ENCODE measurements at places on chromosomes 7 and 10. TPM values are rescaled to one million over a fixed set of nuclear protein-coding genes. Genes with fewer than 3 reads are reported as not detected.

AOC1 gene
- total RNA-seq: not detected

HOXA11 gene
- total RNA-seq: 1.1 TPM

ADCYAP1R1 gene
- 0.79 TPM for total RNA-seq

IL2RA gene
- 0.71 TPM for total RNA-seq

SLC26A3 gene
- total RNA-seq: 0.29 TPM

SAMD9L gene
- total RNA-seq: 2.9 TPM

HSPA12A gene
- total RNA-seq: 8.3 TPM

FGL2 gene
- 3.0 TPM for total RNA-seq

All from psoas muscle (tissue), 8 donors.